ENCODE measurements at places on chromosomes 12 and 14. TPM values are rescaled to one million over a fixed set of nuclear protein-coding genes. Genes with fewer than 3 reads are reported as not detected.

DNA sequence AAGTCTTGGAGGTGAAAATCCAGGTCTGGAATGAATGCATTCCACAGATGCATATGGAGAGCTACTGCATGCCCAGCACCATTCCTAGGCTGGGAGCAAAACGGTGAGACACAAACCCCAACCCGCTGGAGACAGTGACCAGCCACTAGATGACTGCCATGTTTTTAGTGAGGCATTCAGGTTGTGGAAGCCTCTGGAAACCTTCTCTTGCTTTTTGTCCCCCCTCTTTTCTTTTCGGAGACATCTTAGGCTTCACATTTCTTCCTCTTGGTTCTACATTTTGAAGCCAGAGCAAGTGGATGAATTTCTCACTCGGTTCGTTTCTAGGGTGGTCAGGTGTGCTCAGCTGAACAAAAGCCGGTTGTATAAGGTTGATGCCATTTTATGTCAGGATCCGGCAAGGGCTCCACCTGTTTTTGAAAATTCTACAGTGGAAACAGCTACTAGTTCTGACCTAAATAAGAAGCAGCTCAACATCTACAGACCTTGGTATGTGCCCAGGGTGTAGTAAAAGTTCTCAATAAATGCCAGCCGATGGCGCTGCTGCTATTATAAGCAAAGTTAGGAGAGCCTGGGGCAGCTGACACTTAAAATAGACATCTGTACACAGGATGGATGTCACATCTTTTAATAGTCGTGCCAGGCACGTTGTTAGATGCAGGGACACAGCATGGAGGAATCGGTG lies 1.8 kb upstream of the ZNF839 start:
- DNase-seq = peak; percentile 57

DNA sequence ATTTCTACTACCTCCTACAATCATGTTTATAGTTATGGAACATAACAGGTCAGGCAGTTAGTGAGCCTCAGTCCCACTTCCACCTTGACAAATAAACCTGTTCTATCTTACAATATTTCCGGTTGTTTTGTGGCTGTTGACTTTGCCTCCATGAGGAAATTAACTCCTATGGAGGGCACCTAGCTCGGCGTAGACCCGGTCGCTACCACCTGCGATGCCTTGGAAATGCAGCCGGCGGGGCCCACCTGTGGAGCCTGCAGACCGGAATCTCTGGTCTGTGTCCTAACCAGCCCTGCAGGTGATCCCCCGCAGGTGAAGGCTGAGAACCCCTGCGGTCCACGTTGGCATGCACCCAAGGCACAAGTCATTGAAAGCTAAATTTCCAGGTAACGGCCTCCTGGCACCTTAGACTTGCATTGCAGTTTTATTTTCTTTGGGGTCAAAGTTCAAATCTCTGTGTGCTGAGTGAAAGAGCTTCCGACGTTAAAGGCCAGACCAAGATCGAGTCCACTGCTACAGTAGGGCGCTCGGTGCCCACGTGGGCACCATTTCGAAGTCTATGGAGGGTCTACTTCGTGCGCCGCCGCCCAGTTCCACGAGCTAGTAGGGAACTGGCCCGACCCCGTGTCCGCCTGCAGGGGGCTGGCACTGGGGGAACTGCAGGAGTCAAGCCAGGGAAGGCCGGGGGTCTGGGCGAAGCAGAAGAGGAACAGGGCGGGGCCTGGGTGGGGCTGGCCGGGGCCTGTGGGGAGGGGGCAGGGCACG lies 782 bp upstream of the PIWIL1 start:
- DNase-seq = no peak

DNA sequence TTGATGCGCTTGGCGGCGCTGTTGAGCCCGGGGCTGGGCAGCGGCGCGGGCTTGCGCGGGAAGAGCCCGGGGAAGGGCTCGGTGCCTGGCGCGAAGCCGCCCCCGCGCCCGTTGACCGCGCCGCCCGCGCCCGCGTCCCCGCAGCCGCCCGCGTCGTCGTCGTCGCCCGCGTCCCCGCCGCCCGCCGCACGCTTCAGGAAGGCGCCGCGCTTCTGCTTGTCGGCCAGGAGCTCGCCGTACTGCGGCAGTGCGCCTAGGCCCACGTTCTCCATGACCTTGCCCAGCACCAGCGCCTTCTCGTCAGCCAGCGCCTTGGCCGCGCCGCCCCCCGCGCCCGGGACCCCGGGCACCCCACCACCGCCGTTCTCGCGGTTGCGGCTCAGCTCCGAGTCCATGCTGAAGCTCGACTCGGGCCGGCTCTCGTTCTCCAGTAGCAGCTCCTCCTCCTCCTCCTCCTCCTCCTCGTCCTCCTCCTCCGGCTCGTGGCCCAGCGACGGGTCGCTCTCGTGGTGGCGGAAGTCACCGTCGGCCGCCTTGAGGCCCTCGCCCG lies 97.2 kb downstream of the BCL11B start:
- peak; percentile 46 for DNase-seq

The DYNLL1 gene
- total RNA-seq = 223 TPM

The CLEC4D gene
- total RNA-seq = 0.55 TPM

Data from sigmoid colon (tissue), 7 donors.